ENCODE measurements at places on chromosomes 5 and 9.

- no peak for DNase-seq
Observed at GRCh38 chr5:15209053-15209762, 290.8 kb upstream of the FBXL7 start.

DNA sequence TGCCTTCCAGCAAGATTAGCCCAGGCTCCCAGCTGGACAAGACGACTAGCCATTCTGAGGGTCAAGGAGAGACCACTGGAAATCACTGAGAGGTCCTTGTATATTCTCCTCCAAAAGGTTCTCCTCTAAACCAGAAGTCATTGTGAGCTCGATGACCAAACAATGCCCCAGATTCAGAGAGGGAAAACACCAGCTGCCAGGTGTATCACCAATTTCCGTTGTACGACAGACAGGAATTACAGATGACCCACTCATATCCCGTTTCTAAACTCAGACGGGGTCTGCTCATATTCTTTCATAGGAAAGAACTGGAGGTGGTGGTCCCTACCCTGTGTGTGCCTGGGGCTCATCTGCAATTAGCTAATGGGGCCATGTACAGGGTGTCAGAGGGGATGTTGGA lies 14.2 kb downstream of the FAXDC2 start:
- DNase-seq: no peak

DNA sequence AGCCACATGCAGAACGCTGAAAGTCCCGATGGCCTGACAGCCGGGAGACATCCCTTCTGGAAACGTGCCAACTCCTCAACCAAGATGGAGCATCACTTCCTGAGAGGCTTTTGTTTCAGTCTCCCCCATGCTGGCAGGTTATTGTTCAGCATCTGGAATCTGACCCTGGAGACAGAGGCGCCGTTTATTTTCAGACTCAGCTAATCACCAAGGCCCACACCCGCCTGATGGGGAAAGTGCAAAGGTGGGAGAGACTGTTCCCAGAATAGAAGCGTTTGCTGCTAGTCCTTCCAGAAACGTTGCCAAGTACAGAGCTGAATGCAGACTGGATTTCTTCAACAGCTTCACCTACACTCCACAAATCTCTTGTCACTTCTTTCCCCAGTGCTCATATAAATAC lies 41.8 kb upstream of the S1PR3 start:
- no peak for DNase-seq

- no peak for DNase-seq
Observed at GRCh38 chr9:34809504-34810186, 99.7 kb upstream of the CCL21 start.

- no peak for DNase-seq
Observed at GRCh38 chr5:73119451-73120157, 771 bp upstream of the TMEM171 start.
